ENCODE measurements at places on chromosomes 12 and 14.

- DNase-seq: no peak
Observed at GRCh38 chr12:102483466-102483865, 3.1 kb upstream of the IGF1 start.

DNA sequence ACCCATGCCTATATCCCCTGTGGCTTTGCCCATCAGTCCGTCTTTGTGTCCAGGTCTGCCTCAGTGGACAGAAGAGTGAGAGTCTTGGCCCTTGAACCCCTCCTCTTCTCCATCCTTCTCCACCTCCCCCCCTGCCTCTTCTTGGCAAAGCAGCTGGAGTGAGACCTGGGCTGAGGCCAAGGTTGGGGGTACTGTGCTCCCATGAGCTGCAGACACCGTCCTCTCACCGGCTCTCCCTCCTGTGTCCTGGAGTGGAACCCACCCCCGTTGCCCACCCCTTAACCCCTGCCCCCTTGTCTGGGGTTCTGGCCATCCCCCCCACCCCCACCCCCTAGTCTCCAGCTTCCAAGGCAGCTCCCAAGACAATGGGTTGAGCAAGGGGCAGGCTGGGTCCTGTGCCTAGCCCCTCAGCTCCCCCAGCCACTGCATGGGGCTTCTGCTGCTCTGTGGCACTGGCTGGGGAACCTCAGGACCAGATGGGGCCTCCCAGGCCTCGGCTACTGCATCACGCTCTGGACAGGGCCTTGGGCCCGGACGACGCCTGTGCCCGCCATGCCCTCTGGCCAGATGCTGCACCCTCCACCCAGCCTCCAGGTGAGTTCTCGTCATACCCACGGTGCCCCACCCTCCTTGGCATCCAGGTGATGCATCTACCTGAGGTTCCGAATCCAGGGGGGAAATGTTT lies 35.7 kb downstream of the RTL1 start:
- no peak for DNase-seq

GRCh38 chr12:109115758-109116610 lies at the start of gene ACACB:
TSS of gene ACACB (plus strand) at chr12:109116587. CDS start at chr12:109139406, 22,819 bp downstream.
- DNase-seq: no peak

- no peak for DNase-seq
Observed at GRCh38 chr12:69688021-69688420, 11.1 kb downstream of the BEST3 start.

DNA sequence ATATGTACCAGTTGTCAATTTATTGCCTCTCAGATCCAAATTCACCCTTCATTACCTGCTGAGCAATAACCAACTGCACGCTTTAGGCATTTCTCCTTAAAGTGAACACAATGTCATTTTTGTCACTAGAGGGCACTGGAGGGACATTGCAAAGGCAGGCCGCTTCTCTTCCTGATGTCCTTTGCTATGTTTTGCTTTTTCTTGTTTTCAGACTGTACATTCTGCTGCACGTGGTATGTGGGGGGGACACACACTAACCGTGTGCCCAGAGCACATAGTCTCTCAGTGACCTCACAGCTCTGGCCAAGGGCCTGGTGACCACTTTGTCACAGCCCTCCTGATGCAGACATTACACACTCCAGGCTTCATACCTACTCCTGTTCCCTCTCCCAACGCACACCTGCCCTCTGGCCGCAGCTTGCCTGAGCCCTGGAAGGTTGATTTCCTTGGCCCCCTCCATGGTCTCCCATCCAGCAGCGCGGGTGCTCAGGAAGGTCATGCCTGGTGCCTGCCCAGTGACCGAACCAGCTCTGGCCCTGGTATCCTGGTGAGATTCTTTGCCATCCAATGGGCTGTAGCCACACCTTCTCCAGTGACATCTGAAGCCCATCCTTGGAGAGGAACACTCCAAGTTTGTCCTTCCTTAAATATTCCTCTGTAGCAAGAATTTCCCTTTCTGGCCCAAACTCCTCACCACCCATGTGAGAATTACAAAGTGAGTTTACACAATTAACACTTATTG lies 39.9 kb downstream of the MYO1H start:
- DNase-seq: no peak

GRCh38 chr12:124332058-124332672 lies 37.3 kb downstream of the RFLNA start:
- DNase-seq: no peak

DNA sequence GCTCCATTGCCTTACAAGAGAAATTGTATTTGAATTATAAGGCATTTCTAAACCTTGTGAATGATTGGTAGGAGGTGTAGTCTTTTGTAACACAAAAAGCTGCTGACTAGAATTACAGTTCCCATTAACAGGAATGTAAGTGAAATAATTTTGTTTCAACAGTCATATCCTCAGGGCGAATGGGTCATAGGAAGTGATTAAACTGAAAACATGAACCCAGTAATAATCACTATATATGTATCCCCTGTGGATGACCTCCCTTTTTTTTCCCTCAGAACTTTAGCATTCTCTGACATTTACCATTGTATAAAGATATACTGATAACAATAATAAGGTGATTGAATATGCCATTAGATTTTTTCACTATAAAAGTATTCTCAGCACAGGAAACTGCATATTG lies 312.3 kb downstream of the ATP23 start:
- no peak for DNase-seq

GRCh38 chr12:123388951-123389559 lies 5.1 kb downstream of the KMT5A start:
- DNase-seq: no peak

DNA sequence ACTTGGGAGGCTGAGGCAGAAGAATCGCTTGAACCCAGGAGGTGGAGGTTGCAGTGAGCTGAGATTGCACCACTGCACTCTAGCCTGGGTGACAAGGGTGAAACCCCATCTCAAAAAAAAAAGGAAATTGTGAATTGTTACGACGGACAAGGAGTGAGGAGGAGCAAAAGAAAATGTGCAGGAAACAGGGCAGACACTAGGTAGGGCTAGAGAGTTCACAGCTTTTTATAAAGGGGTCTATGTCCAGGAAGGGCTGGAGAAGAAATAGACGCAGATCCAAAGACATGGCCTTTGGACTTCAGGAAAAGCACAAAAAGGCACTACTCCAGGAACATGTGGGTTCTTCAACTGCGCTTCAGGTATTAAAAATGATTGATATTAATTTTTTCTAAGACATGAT lies 34.4 kb downstream of the ATG14 start:
- DNase-seq: no peak

GRCh38 chr12:119412811-119413794 lies 78.6 kb downstream of the CCDC60 start:
- peak; percentile 4 for DNase-seq

- DNase-seq: no peak
Observed at GRCh38 chr14:23639048-23639890, 3.1 kb downstream of the DHRS2 start.

DNA sequence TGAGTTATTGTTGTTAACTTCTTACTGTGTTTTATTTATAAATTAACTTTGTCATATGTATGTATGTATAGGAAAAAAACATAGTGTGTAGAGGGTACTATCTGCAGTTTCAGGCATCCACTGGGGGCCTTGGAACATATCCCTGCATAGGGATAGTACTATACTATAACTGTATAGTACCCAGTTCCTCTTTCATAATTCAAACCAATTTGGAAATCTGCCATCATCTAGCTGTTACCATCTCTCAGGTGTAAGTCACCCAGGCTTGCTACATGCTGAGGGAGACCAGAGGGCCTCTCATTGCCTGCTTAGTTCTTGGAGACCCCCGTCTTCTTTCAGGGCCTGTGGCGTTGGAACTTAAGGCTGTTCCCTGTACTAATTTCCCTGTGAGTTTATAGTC lies 12.9 kb upstream of the DCD start:
- DNase-seq: no peak

DNA sequence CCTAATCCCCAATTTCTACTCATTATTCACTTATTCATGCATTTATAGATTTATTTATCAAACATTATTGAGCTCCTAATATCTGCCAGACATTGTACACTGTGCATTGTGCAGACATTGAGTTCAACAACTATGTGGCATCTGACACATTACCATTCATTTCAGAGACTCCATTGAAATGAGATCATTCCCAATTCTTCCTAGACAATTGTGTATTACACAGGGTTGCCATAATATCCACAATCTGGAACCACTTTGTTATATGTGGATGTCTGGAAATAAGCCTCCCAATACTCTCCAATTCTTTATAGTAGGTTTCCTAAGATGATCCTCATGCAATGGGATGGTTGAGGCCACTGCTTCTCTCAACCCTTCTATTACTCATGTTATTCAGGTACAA lies 165.0 kb downstream of the OTOGL start:
- DNase-seq: no peak

GRCh38 chr12:132702640-132703039 lies 8.0 kb upstream of the PGAM5 start:
- no peak for DNase-seq

DNA sequence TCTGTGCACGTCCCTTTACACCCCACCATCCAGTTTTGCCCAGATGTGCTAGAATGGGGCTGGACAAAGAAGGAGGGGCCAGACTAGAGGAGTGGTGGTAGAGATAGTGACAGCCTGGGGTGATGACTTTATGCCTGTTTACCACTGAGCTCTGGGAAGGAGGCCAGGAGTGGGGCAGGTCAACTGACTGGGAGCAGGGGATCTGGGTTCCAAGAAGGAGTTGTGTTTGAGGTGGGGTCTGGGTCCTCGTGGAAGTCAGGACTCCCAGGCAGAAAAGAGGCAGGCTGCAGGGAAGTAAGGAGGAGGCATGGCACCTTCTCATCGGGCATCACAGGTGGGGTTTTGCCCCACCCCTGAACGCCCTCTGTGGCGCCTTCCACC lies 315 bp downstream of the LTB4R2 start:
- DNase-seq: no peak

DNA sequence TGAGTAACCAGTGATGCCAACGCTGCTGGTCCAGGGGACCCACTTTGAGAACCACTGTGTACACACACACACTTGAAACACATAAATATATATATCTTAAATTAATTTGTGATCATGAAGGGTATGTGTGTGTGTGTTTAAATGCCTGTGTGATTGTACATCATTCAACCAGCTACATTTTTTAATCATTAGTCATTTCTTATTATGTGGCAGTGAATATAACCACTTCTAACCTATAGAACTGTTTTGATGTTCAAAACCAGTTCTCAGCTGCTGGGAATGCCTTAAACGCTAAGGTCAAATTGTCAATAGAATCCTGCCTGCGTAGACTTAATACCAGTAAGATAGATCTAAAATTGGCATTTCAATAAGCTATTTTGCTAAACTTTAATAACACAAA lies 330.0 kb downstream of the SYT1 start:
- DNase-seq: no peak

- no peak for DNase-seq
Observed at GRCh38 chr12:9091891-9092598, 23.7 kb downstream of the A2M start.

DNA sequence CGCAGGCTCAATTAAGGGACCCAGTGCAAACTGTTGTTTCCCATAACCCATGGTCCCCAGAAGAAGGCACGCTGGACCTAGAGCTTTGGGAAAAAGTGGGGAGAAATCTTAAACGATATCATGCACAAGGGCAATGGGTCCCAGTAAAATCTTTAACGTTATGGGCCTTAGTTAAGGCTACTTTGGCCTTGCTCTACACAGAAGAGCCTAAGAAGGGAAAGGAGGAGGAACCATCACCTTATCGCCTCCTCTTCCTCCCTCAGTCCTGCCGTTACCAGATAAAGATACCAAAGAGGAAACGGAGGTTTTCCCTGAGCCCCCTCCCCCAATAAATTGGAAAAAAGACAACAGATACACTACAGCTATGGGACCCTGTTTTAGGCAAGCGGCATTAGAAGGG lies 116.9 kb downstream of the PPHLN1 start:
- DNase-seq: no peak

DNA sequence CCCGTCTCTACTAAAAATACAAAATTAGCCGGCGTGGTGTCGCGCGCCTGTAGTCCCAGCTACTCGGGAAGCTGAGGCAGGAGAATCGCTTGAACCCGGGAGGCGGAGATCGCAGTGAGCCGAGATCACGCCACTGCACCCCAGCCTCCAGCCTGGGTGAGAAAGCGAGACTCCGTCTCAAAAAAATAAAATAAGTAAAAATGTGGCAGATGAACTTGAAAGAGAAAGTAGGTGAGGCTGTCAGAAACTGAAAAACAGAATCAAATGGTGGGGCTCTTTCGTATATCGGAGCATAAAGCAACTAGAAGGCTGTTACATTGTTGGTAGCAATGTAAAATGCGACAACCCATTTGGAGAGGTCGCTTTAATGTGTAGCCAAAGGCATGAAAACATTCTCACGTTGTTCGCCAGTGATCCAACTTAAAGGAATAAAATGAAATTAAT lies 767 bp upstream of the CCNT1 start:
- DNase-seq: no peak

GRCh38 chr12:121693155-121693687 lies 19.3 kb upstream of the TMEM120B start:
- DNase-seq: no peak

GRCh38 chr12:65175385-65175784 lies 6.0 kb downstream of the LEMD3 start:
- no peak for DNase-seq

DNA sequence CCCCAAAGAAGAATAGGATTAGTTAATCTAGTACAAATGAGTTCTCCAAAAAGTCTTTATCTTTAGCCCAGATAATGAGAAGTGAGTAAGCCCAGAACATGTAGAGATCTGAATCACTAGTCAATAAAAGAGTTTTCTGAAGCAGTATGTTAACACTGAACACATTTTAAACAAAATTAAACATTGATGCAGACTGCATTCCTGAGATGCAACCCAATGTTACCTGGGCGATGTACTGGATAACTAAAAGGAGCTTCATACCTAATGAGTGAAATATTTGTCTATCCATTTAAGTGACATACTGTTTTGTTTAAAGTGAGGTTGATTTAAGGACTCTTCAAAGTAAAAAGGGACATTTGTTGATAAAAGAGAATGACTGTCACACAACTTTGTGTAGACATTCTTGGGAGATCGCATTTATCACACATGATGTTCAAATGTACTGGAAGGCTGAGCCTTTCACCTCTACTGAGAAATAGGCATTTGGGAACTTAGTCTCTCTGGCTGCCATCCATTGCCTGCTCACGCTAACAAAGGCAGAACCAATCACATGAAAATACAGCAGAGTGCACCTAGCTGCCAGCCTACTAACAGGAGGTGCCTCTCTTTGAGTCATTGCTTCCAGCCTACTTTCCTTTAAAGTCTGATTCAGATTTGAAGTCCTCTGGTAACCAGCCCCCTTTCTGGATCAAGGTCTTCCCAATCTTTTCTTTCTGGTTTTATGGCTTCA lies 287.7 kb downstream of the BTG1 start:
- DNase-seq: no peak

DNA sequence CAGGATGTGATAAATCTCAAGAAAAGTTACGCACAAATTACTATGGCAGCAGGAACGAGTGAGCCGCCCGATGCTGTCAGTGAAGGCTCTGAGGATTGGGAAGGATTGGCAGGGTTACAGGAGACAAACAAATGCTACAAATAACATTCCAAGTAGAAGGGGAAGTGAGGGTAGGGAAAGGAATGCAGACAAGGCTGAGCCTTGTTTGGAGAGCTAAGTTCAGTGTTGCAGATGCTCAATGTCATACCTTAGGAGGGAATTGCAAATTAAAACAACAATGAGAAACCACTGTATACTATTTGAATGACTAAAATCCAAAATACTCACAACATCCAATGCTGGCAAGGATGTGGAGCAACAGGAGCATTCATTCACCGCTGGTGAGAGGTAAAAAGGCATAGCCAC lies 1.3 kb downstream of the CLEC9A start:
- no peak for DNase-seq
